ENCODE measurements at places on chromosomes 3 and 15.

- no peak for DNase-seq
Measured at GRCh38 chr15:76994496-76994895, 430 bp upstream of the PSTPIP1 start.

GRCh38 chr3:32510075-32510724 is 7.5 kb upstream of the CMTM6 start:
- peak; percentile 76 for DNase-seq

DNA sequence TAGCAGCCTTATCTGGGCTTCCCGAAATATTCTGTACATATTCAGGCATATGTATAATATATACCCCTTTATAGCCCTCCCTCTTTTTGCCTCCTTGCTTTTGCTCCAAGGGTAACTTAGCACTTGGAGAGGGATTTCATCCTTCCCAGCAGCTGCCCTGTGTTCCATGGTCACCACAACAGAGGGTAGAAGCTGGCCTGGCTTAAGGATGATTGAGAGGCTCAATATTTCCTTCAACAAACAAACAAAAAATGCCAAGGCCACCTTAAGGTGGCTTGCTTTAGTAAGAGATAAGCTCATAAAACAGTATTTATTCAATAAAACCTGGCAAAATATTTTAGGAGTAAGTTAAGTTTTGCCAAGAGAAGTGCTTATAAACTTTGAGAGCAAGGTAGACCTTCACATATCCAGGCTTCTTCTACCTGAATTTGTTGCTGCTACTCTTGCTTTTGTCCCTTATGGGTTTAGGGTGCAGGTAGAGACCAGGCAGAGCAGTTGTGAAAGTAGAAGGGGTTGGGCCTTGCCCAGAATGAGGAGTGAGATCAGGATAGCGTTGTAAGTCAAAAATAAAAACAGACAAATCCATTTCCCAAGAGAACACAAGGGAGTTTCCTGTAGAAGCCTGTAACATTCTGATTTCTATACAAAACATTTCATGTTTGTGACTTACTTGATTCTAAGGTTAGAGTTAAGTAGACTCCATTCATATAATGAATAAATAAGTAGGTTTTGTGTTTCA is 52.7 kb upstream of the ATOSA start:
- no peak for DNase-seq

DNA sequence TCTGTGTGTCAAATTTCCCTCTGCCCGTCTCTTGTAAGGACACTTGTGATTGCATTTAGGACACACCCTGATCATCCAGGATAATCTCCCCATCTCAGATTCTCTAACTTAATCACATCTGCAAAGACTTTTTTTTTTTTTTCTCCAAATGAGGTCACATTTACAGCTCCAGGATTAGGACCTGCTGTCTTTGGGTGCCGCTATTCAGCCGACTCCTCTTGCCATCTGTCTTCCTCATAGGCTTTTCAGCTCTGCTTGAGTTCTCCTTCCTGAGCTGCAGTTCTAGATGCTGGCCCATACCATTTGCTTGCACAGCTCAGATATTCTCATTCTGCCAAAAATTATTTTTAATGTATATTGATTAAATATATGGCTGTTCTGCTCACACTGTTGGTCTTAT is 94.3 kb upstream of the TLE3 start:
- DNase-seq: peak; percentile 67

DNA sequence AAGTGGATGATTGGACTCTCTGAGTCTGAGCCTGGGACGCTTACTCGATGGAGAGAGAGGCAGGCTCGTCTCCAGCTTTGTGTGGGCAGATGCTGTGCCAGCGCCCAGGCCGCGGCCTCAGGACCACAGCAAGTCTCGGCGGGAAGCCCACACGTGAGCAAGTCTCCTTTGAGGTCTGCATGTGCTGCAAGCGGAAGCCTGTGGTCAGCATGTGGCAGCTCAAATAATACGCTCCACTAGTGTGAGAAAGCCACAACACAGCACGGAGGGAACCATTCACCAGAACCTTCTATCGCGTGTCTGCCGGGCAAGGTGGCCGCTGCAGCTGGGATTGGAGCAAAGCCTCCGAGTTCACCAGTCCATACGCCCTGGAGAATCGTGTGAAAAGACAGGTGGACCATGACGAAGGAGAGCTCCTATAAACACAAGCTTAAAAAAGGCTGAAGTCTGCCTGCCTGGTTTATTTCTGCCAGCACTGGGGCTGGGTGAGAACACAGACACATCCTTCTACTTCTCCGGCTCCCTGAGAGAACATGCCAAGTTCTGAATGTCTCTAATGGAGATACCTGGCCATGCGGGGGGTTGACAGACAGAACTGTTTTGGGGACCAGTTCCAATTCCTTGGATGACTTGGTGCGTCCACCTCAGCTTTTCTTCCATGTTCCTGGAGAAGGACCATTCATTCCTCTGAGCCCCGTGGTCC is 82.0 kb upstream of the LRIG1 start:
- no peak for DNase-seq

DNA sequence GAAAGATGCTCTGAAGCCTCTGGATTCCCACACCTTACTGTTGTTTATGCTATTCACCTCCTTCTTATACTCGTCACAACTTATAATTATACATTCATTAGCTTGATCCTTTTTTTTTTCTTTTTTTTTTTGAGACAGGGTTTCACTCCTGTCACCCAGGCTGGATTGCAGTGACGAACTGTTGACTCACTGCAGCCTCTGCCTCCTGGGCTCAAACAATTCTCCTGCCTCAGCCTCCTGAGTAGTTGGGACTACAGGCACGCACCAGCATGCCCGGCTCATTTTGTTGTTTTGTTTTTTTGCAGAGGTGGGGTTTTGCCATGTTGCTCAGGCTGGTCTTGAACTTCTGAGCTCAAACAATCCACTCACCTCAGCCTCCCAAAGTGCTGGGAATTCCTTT is 143.6 kb downstream of the PLCL2 start:
- DNase-seq: no peak

All from D341Med (cell line).